ENCODE measurements at places on chromosomes 2 and 18. TPM values are rescaled to one million over a fixed set of nuclear protein-coding genes. Genes with fewer than 3 reads are reported as not detected.

Gene TMEM169
- 0.69 TPM for total RNA-seq

Gene GPBAR1
- 0.39 TPM for total RNA-seq

Gene BCL11A
- total RNA-seq: 30.9 TPM

DNA sequence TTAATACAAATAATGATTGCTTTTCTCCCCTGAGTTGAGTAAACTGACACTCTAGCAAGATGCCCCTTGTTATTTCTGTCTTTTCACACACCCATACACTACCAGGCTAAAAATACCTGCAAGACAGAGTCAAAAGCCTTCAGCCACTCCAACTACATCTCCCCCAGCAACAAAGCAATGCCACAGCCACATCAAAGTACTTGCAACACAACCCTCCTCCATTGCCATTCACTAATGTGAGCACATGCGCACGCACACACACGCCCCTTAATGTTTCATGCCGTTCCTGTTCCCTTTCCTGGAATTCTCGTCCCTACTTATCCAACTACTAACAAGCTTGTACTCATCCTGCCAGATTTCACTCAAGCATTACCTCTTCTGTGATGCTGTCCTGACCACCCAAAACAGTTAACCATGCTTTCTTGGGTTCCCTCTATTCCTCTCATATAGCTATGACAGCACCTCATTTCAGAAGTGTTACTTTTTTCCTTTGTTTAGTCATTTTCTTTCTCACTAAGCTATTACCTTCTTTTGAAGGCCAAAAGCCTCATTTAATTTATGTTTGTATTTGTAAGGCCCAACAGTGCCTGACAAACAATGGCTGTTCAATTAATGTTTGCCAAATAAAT, 29.6 kb downstream of the SLC25A12 start:
- DNase-seq: no peak

DNA sequence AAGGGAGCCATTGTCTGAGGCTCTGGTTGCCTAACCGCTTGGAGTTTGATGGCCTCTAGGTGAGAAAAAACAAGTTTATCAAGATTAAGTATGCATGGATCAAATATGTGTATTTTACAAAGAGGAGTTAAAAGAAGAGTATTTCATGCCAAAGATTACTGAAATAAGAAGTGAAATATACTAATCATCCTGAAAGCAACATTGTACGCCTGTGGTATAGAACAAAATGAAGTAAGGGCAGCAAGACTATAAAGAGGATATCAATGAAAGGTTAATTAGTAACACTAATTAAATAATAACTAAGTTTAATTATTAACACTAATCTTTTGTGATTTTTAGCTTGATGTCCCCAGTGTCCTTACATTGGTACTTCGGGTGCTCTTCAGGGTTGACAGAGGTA, 276.7 kb downstream of the CALCRL start:
- DNase-seq: no peak

- no peak for DNase-seq
Observed at GRCh38 chr2:70330476-70330875, 28.6 kb upstream of the FAM136A start.

GRCh38 chr2:127567351-127567854, 31.9 kb downstream of the MYO7B start:
- DNase-seq: no peak

- no peak for DNase-seq
Observed at GRCh38 chr2:102072741-102073140, 69.8 kb upstream of the IL1R1 start.

DNA sequence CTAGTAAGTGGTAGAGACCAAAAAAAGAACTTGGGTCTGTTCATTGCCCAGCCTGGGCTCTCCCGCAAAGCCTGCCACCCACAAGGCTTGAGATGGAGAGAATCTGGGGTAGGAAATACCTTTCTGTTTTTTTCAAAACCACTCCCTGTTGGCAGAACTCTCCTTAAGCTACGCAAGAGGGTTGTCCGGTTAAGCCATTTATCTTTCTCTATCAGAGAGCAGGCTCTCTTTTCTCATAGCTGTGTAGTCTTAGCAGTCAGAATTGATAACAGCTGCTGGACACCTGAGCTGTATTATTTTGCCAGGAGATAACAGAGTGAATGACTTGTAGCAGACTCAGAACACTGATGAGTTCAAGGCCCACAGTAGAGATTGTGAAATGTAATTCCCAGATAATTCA, 1088.1 kb downstream of the TSN start:
- no peak for DNase-seq

DNA sequence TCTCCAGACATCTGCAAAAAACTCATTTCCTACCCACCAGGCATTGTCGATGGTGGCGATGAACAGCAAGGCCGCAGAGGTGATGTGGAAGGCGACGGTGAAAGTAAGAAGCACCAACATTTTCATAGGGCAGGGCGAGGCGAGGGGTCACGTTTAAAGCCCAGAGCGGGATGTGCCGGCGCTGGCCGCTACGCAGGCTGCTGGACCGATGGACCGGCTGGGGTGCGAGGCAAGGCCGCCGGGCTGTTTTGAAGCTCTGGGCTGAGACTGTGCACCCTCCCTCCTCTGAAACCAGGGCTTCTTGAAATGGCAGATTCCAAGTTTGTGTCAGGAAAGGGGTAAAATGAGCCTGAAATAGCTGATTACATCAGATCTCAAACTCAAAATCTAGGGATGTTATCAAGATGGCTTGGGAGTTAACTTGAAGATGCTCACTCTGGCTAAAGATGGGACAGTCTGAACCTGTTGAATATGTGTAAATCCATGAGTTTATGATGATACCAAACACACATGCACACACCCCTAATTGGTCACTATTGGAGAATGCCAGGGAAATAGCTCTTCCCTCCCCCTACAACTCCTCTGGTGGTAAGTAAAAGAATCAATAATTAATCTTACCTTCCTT, 31.6 kb upstream of the GAREM2 start:
- no peak for DNase-seq

- no peak for DNase-seq
Observed at GRCh38 chr2:134362152-134362668, 108.3 kb downstream of the MGAT5 start.

GRCh38 chr18:61749031-61749430, 143.8 kb downstream of the RNF152 start:
- no peak for DNase-seq

DNA sequence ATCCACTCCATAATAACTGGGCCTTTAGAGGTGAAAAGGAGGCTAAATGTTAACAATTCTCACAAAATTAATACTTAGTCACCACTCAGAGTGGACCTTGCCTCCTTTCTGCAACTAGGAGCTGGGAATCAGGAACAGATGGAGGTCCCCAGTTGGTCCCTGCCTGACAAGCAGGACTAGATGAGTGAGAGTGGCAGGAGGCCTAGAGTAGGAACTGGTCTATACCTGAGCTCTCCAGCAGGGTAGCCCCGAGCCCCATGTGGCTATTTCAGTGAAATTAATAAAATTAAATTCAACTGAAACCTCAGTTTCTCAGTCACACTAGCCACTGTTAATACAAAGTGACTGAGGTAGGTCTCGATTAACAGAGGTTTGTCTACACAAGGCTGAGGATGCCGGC, 150.5 kb downstream of the MYO5B start:
- DNase-seq: no peak

- no peak for DNase-seq
Observed at GRCh38 chr2:151282401-151282800, 7.1 kb downstream of the NMI start.

- DNase-seq: peak; percentile 56
Observed at GRCh38 chr18:63979409-63979920, 9.6 kb downstream of the SERPINB8 start.

DNA sequence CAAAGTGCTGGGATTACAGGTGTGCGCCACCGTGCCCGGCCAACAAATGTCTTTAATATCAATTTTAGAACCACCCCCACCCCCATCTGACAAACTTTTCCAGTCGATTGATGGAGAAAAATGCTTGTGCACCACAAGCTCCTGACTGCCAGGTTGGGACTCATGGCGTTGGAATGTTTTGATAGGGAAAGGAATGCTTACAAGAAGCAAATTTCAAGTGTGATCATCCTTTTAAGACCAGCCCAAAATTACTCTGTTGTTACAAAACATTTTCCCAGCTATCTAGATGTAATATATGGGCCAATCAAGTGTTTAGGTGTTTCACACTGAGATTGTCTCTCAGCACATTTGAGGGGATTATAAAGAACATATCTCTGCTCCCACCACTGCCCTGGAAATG, 45.2 kb downstream of the UBXN4 start:
- no peak for DNase-seq

DNA sequence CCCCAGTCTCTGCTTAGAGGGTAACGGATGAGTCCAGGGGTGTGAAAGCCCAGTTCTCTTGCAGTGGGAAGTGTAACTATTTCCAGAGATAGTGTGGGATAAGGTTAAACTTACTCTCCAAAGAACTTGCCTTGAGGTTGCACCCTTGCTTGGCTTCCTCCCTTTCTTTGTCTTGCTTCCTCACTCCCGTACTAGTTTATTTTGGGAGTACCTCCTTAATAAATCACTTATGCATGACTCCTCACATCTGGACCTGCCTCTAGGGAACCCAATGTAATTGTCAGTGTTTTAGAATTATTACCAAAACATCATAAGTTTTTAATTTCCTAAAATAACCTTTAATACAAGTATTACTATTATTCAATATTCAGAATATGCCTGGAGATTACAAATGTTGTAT, 35.2 kb downstream of the CPO start:
- peak; percentile 74 for DNase-seq
